ENCODE measurements at places on chromosomes 6 and 20. TPM values are rescaled to one million over a fixed set of nuclear protein-coding genes. Genes with fewer than 3 reads are reported as not detected.

The IMPG1 gene
- not detected for total RNA-seq

GRCh38 chr6:109671733-109672132, 19.3 kb downstream of the AK9 start:
- DNase-seq: no peak

DNA sequence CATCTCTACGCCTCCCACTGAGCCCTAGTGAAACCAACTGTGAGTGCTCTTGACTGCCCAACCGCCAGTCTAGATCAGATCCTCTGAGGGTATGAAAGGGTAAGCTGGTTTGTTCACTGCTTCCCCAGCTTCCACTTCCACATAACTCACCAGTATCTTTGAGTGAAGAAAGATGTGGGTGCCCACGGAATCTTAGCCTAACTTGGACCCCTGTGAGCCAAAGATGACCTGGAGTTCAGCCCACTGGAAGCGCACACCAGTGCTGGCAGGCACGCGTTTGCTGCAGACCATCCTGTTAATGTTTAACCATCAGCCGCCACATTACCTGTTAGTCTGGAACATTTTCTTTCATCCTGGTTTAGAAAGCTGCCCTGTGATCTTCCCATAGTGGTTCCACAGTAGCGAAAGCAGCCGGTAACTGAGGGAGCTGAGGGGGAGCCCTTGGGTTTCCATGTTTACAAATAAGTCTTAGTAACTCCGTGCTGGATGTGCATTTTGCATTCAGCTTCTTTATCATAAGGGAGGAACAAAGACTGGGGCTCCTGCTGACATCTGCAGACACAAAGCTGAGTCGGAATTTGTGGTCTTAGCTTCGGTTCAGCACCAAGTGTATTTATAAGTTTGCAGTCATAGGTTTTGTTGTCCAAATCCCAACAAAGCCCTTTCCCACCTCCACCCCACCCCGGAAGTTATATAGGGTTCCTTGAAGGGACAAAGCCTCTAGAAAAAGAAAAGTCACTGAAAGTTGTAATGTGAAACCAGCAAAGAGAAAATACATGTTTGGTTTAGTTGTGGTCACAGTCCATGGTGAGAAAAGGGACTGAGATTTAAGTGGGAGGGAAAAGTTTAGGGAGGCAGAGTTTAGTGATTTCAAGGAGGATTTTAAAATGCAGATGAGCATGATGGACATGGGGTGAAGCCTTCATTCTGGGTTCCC, 71.0 kb downstream of the SSR1 start:
- DNase-seq: no peak

- DNase-seq: no peak
These were observed 229.2 kb upstream of the SGK1 start for GRCh38 chr6:134546962-134547645.

GRCh38 chr6:139134817-139135577, at the start of gene HECA:
HECA (plus strand) TSS chr6:139135080; CDS start chr6:139135397, 317 bp downstream.
- peak; percentile 97 for DNase-seq

DNA sequence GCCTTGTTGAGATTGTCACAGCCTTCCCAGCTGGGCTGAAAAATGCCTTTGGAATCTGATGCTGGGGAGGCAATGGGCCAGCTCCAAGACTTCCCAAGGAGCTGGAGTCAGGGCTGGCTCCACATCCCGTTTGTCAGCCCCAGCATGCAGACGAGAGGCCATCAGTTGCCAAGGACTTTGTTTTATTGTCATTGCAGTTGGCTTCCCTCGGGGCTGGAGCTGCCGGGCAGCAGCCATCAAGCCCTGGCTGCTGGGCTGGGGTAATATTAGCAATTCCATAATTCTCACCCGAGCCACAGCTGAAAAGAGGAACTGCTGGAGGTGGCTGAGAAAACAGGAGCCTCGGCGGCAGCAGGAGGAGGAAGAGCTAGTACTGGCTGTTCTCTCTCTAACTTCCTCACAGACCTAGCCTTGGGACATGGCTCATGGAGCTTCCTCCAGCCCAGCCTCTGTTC, 182.5 kb downstream of the CDC5L start:
- peak; percentile 25 for DNase-seq

DNA sequence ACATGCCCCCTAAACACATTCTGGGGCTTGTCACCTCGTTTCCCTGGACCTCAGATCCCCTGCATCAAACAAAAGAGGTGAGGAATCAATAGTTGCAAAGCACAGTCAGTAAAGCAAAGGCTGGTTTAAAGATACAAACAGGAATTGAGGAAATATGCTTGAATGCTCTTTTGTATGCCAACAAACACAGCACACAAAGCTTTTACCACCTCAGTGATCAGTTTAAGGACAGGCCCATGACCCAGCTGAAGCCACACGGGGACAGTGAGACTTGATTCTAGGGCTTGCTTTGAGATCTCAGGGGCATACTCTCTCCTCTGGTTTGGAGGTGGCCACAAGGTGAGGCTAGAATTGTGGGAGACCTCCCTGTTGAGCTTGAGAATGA, 182.9 kb upstream of the CST7 start:
- no peak for DNase-seq

DNA sequence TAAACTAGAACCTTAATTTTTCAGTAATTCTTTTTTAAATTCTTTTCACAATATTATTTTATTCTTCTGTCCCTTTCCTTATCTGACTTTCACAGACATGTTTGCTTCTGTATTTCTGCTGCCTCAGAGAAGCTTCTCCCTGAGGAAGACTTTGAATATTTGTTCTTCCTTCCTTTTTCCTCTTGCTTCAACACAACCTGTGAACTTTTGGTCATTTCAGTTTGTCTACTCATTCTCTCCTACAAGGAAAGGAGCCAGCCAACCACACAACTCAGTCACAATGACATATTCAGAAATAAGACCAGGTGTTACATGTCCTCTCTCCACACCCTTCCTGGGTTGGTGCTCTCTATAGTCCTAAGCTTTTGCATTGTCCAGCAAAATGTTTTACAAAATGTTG, 310.4 kb downstream of the TFAP2B start:
- DNase-seq: no peak

GRCh38 chr6:26157251-26158075, 70.2 kb downstream of the HFE start:
- peak; percentile 99 for DNase-seq

Data from hematopoietic multipotent progenitor cell (in vitro differentiated cells).